ENCODE measurements at places on chromosomes 3 and 15.

- DNase-seq = no peak
Measured at GRCh38 chr3:17672506-17672905, 69.9 kb downstream of the TBC1D5 start.

DNA sequence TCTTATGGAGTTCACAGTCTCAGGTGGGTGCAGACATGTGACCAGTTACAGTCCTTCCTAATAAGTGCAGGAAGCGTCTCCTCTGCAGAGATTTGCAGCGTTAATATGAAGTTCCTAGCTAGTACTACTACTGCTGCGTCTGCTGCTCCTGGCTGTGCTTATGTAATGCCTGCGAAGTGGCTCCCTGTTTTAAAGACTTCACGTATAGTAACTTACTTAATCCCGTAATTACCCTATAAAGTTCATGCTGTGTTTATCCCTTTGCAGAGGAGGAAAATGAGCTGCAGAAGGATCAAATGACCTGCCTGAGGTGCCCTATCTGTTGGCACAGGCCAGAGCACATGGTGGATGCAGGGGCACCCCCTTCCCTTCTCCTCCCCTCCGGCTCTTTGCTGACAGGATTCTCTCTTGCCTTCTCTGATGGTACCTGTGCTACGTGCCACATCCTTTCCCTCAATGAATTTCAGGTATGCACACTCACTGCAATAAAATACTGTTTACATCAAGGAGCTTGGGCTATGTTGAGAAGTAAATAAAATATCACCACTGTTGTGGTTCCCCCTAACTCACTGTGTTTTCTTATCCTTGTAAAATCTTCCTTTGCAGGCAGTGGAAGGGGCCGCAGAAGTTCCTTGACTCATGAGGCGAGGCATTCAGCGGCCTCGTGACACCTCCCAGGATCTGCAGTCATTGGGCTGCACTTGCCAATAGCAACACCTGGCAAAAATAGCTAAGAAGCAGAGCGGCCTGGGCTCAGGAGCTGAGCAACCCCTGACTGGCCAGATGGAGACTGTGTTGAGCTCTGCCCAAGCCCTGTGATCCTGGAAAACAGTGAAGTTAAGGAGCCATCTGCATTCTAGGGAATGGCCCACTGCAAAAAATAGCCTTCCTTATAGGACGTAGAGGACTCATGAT, 188.9 kb upstream of the ATP10A start:
- no peak for DNase-seq

GRCh38 chr15:27126449-27126848, 155.5 kb downstream of the GABRG3 start:
- DNase-seq = no peak

DNA sequence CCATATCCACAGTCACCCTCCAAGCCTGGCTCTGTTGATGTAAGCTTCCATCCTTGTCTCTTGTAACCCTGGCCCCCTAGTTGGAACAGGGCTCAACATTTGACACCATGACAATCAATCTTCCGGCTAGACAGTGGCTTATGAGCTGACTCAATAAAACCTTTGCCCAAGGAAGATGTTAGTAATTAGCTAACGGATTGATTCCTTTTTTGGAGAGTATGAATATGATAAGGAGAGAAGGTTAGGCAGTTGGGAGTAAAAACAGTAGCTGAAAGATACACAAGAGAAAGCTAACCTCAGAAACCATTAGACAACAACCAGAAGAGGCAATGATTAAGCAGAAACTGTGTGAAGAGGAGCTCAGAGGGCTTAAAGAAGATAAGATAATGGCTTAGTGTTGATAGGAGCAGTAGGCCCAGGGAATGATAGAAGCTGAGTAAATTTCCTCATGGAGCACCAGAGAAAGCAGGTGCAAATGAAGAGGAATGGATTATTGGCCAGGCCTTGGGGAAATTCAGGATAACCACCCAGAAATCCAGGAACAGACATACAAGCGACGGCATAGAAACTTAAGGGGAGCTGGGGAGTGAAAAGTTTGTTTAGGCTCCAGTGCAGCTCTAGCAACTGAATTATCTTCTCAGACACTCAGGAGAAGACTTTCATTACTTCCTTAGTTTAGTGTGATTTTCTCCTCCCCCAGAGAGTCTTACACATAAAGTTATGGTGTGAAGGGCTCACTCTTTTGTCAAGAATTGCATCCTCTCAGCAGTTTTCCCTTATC, 7.8 kb upstream of the RFX7 start:
- DNase-seq = no peak

DNA sequence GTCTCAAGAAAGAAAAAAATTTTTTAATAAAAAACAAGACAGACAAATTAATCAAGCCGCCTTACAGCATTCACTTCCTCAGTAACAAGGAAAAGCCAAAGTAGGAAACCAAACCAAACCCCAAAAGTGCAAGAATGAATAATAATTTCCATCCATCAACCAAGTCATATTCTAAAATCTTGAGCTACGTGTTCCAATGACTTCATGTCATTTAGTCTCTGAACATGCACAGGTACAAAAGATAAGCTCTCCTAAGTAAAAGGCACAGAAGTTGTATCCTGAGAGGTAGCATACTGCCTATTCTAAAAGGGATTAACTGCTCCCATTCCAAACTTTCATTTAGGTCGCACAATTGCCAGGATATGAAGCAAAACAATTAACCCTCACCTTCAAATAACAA, 29.7 kb downstream of the SLC4A7 start:
- DNase-seq = no peak

- no peak for DNase-seq
Measured at GRCh38 chr15:90744759-90745402, 27.7 kb downstream of the BLM start.

Measured in retina (tissue), 1 donor.